ENCODE measurements at places on chromosomes 11 and 22.

GRCh38 chr11:46263120-46263519, 14.3 kb upstream of the CREB3L1 start:
- DNase-seq: no peak

DNA sequence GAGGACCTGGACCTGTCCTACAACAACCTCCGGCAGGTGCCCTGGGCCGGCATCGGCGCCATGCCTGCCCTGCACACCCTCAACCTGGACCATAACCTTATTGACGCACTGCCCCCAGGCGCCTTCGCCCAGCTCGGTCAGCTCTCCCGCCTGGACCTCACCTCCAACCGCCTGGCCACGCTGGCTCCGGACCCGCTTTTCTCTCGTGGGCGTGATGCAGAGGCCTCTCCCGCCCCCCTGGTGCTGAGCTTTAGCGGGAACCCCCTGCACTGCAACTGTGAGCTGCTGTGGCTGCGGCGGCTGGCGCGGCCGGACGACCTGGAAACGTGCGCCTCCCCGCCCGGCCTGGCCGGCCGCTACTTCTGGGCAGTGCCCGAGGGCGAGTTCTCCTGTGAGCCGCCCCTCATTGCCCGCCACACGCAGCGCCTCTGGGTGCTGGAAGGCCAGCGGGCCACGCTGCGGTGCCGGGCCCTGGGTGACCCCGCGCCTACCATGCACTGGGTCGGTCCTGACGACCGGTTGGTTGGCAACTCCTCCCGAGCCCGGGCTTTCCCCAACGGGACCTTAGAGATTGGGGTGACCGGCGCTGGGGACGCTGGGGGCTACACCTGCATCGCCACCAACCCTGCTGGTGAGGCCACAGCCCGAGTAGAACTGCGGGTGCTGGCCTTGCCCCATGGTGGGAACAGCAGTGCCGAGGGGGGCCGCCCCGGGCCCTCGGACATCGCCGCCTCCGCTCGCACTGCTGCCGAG, 1.5 kb downstream of the LRFN4 start:
- no peak for DNase-seq

DNA sequence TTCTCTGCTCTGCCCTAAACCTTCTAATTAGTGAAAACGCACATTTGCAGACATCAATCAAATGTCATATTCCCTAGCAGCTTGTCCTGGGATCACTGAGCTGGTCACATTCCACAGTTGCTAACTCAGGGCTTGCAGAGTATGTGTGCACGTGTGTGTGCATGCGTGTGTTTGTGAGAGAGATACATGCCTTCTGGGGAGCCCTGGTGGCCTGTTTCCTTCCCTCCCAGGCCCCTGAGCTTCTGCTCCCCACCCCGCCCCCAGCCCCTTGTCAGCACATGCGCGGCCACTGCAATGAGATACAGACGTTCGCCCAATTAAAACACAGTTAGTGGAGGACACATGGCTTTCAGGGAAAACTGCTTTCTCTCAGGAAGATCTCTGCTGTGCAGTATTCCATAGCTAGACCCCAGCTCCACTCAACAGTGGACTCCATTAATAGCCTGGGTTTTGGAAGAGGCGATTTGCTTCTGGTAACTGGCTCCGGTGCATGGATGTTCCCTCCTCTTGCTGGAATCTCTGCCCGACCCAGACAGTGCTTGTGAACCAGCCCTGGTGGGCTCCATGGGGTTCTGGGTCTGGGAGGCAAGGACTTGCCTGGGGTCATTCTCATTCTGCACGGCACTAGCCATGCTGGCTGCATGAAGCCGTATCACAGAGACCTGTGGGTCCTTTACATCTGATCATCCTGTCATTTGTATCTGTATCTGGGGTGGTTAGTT, 17.7 kb downstream of the LRP5 start:
- no peak for DNase-seq

DNA sequence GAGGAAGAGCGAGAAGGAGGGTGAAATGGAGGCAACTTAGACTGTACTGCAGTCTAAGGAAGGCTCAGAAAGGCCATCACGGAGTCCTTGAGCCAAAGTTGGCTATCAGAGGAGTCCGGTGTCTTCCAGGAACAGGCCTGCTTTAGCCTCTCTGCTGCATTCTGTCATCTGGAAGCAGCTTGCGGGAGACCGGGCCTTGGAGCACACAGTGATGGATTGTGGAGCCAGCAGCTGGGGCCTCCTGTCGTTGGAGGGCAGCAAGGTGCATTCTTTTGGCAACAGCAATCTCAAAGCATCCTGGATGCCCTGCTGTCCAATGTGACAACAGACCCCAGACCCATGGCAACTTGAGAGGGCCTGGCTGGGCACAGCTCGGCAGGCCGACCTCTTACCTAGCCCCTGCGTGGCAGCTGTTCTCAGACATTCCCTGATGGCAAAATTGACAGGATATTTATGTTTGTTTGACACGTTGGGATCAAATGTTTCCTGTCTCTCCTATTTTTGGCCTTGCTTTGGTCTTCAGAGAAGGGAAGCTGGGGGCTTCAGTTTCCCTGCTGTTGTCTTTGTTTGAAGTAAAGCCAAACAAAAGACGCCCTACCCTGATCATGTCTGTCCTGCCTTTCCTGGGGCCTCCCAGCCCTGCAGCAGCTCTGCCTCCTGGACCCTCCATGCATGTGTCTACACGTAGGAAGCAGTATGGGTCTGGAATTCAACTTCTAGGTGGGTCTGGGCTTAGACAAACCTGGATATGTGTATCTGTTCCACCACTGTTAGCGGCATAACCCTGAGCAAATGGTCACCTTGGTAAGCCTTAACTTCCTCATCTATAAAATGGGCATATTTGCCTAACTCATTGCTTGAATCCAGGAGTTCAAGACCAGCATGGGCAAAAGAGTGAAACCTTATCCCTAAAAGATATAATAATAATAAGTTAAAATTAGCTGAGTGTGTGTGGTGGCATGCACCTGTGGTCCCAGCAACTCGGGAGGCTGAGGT, 43.9 kb upstream of the LMO2 start:
- DNase-seq: no peak

GRCh38 chr11:103805688-103806009, 230.8 kb upstream of the DDI1 start:
- no peak for DNase-seq

- peak; percentile 85 for DNase-seq
These were observed 46.7 kb downstream of the IGLL1 start for GRCh38 chr22:23533328-23533762.

DNA sequence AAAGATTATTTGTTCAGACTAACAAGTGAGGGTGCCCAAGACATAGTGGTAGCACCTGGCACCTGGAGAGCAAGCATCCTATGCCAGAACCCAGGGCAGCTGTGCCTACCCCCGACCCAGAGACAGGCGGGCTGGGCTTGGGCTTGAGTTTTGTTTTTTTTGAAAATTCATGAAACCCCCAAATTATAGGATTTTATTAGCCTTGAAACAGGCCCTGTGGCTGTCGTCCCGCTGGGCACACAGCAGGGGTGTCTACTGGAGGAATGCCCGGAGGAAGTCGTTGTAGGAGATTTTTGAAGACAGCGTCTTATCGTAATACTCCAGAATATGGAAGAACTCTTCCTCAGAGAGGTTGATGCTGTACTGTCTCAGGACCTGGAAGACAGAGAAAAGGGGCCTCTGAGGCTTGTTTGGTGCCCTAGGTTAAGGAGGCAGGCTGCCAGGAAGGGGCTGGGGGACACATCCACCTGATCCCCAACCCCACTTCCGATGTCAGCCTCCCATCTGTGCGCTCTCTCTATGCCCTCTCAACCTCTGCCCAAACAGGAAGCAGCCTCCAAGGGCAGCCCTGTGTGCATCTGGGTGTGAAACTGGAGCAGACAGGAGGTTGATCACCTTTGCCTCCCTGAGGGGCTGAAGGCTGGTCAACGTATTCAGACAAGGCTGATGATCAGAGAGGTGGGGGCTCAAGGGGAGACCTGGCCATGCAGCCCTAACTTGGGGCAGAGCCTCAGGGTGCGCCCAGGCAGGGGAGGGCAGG, 117.0 kb downstream of the MPPED1 start:
- no peak for DNase-seq
